NCI-H1436 treated with DMSO at 0.1 percent for 48 hours (cell line): ENCODE measurements at places on chromosomes 3 and 15.
A peak's percentile ranks its signal among the peaks of the same experiment; 100 is the strongest.

- DNase-seq, result no peak
These were observed 43.8 kb downstream of the GAP43 start for GRCh38 chr3:115666920-115667737.

GRCh38 chr3:86954226-86954625 lies 36.7 kb downstream of the VGLL3 start:
- DNase-seq, result no peak

DNA sequence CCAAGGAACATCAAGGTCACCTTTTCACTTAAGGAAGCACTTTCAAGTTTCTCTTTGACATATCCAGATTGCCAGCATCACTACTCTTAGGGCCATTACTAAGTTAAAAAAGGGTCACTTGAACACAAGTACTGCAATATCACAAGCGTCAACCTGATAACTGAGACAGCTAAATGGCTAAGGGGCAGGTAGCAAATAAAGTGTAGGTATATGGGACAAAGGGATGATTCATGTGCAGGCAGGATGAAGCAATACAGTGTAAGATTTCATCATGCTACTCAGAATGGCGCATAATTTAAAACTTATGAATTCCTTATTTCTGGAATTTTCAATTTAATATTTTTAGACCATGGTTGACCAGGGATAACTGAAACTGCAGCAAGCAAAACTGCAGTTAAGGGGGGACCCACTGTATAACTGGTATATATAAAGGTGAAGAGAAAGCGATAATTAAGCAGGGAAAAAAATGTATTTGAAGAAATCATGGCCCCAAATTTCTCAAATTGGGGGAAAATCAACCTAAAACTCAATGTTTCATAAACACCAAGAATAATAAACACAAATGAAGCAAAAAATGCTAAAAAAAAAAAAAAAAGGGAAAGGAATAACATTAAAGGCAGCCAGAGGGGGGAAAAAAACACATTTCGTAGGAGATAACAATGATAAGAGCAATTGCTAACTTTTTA lies 13.1 kb downstream of the CCR1 start:
- DNase-seq, result no peak

GRCh38 chr3:127964053-127964452 lies 49.0 kb downstream of the KBTBD12 start:
- DNase-seq, result peak; percentile 77

GRCh38 chr15:56490461-56490860 lies 25.5 kb upstream of the MNS1 start:
- no peak for DNase-seq

DNA sequence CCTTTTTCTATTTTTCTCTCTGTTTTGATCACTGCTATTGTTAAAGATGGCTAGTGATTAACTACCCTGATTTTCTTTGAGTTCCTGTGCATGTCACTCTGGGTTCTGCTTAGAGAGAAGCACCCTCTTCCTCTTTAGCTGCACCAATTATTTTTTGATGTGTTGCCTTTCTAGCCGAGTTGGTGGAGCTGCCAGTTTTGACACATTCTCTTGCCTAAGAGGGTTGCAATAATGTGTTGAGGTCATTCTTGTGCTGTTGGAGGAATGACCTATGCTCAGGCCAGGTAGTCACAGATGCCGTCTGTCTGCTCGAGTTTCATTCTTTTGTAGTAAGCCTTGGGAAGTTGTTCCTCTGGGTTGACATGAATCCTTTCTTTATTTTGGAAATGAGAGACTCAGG lies 84.6 kb upstream of the DPH6 start:
- DNase-seq, result no peak

- DNase-seq, result no peak
These were observed 141.3 kb upstream of the PROK2 start for GRCh38 chr3:71926262-71926600.

GRCh38 chr3:139284221-139284620 lies 59.6 kb upstream of the MRPS22 start:
- DNase-seq, result no peak

DNA sequence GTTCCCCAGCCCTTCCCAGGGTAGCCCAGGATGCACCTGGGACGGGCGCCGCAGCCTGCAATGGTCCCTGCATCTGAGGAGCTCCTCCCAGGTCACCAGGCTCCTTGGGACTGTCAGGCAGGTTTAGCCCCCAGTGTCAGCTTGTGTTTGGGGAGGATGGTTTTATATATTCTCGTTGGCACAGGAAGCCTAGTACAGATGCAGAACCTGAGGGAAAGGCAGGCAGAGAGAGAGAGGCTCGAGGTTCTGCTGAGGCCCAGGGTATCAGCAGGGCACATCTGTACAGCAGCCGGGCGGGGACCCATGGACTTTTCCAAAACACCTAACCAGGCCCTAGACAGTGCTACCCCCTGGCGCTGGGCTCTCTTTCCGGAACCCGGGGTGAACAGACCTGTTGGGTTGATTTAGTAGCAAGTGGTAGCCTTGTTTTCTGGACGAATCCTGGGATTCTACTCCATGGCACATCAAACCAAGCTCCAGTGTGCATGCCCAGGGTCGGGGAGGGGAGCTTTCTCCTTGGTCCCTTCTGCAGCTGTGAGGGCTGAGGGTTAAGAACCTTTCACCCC lies 8.6 kb downstream of the PAK6 start:
- no peak for DNase-seq

GRCh38 chr15:55784286-55784685 lies 41.3 kb upstream of the PRTG start:
- DNase-seq, result no peak

DNA sequence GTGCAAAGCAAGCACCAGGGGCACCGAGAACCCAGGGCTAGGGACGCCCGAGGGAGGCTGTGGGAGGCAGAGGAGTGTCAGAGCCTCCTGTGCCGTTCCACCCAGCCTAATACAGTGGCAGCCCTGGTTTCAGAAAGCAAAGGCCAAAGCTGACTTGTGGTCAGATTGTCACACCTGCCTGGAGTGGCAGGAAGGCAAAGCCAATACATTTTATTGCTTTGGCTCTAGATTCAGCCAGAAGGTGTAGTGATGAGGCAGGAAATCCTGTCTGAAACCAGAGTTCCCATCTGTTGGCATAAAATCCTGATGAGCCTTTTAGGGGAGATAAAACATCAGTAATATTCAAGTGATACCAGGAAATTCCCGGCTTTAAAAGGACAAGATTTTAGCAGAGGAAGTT lies 168.3 kb downstream of the SLCO3A1 start:
- DNase-seq, result no peak

DNA sequence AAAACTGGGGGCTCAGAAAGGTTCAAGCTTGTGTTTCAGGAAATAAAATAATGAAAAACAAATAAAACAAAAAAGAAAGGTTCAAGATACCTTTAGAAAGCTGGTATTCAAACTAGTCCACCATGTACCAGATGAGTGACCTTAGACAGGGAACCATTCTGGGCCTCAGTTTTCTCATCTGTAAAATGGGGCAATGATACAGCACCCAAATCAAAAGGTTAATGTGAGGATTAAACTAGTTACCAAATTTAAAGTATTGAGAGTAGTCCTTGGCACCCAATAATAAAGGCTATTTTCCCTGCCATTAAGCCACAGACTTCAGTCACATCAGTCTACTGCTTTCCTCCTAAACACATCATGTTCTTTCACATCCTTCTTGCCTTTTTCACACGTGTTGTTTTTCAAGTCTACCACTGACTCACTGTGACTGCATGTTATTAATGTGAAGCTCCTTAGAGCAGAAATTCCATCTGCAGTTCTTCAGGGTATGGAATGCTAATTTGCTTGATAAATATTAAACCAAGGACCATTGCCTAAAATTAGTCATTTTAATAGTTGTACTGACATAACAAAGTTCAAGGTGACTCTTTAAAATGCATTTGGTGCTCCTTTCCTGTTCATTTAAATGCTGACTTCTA lies 19.9 kb downstream of the TAMM41 start:
- DNase-seq, result no peak

DNA sequence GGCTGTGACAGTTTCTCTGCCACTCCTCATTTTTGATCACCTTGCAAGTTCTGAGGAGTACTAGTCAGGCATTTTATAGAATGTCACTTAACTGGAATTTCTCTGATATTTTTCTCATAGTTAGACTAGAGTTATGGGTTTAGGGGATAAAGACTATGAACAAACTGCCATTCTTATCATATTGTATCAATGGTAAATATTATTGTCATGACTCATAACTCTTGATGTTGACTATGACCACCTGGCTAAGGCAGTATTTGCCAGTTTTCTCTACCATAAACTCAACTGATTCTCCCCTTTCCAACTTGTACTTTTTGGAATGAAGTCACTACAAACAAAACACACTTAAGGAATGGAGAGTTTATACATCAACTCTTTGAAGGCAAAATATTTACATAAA lies 22.7 kb upstream of the OR5K1 start:
- DNase-seq, result no peak

DNA sequence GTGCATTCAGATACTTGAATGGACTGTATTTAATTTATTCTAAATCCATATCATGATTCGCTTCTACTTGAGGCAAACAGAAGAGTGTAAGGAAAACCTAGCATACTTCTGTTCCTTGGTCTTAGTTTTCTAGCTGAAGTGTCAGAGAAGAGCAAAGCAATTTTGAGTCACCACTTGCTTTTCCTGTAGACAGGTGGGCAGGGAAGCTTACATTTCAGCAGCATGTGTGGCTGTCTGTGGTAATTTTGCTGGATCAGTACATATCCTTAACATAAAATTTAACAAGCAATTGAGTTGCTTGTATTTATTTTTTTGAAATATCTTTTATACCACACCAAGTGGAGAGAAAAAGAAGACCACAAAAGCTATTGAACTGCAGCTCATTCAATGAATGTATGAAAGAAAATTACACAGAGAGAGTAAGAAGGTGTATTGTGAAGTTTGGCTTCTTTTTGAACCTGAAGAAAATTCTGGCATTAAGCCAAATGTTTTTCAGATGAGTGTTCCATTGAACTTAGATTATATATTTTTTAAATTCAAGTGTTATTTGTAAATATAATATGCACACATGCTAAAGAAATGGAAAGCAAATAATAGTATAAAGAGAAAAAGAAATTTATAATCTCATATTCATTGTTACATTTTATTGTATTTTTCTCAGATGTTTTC lies 747.6 kb downstream of the NAALADL2 start:
- DNase-seq, result no peak

GRCh38 chr3:67561667-67562394 lies 92.6 kb downstream of the SUCLG2 start:
- DNase-seq, result no peak

- DNase-seq, result no peak
These were observed 1161.2 kb downstream of the ROBO2 start for GRCh38 chr3:78201091-78201490.

DNA sequence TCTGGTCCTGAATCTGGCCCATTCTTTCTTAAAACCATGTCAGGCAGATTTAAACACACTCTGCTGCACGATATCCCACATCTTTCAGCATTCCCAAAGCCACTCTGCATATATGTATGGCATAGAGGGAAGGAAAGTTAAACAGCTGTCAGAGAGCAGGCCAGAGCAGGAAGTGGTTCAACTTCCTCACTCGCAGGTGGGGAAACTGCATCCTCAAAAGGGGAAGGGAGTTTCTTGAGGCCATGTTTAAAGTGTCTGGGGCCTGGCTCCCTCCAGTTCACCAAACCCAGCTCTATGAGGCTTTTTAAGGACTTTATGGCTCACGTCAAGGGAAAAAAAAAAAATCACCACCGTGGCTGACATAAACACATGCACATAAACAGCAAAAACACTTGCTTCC lies 123.1 kb downstream of the OPA1 start:
- no peak for DNase-seq

GRCh38 chr3:112327371-112327951 lies 5.5 kb upstream of the CD200 start:
- DNase-seq, result peak; percentile 78

GRCh38 chr3:165211721-165212120 lies 15.5 kb upstream of the SLITRK3 start:
- DNase-seq, result no peak

DNA sequence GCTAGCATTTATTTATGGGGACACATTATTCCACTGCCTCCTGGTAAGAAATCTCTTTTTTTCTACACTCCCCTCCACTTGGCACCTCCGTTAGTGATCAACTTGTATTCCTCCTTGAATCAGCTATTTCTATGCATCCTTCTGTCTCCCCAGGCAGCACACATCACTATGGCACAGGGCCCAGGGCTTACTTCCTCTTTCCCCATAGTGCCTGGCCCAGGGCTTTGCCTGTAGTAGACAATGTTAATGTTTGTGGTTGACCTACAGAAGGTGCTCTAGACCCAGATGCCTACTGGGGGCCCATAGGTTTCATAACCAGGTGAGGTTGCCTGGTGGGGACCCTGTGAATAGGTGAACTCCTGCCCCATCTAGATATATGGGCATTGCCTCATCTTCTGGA lies 44.9 kb downstream of the EPHB1 start:
- DNase-seq, result no peak

DNA sequence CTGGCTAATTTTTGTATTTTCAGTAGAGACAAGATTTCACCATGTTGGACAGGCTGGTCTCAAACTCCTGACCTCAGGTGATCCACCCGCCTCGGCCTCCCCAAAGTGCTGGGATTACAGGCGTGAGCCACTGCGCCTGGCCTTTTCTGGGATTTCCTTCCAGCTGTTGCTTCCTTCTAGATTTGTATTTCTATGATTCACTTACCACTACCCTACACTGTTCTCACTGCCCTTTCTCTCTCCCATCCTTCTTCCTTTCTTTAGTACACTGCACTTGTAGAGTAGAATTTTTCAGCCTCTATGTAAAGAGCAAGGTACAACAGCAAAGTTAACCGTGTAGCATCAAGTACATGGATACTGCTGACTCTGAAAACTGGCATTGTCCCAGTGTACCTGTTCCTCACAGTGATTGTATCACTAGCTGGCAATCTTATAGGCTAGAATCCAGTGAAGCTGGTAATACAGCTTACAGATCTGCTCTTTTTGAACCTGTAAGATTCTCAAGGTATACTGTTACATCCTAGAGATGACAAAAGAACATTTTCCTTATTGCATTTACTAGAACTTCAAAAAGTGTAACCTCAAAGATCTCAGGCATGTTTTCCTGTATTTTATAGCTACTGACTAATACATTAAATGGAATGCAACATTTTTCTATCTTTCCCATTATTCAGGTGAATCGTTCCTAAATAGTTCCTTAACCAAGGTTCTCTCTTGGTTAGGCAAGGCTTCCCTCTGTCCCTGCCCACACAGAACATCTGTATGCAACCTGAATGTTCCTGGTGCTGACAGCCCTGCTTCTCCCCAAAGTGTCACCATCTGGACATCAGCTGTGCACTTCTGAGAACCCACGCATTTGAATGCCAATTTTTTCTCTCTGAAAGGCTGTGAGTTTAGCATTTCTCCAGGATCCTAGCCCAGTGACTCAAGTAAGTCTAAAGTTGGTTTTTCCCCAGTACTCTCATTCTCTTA lies 74.1 kb upstream of the RAP2B start:
- DNase-seq, result no peak
